ENCODE measurements at places on chromosomes 6 and 20. TPM values are rescaled to one million over a fixed set of nuclear protein-coding genes. Genes with fewer than 3 reads are reported as not detected.

DNA sequence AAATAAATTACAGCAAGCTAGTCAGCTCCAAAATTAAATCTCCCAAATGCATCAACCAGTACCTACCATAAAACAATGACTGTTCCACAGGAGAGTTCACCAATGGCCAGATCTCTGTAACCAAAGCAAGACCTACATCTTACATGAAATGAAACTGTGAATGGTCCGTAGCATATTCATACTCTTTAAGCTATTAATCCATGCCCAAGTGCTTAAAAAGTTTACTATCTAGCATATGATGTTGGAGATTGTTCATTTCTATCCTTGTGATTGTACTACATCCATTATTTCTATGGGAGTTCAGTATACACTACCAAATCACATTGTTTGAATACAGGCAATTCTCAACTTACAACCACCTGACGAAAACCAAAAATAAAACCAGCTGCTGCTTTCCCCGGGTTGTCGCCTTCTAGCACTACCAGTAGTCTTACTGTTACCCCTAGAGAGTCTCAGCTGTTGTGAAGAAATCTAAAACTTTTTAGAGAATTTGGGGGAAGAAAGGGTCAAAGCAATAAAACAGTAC, 38.0 kb downstream of the HIVEP2 start:
- DNase-seq: no peak

GRCh38 chr6:61959196-61959595, 326.8 kb downstream of the KHDRBS2 start:
- DNase-seq: no peak

GRCh38 chr6:4374216-4374615, 238.8 kb upstream of the ECI2 start:
- no peak for DNase-seq

DNA sequence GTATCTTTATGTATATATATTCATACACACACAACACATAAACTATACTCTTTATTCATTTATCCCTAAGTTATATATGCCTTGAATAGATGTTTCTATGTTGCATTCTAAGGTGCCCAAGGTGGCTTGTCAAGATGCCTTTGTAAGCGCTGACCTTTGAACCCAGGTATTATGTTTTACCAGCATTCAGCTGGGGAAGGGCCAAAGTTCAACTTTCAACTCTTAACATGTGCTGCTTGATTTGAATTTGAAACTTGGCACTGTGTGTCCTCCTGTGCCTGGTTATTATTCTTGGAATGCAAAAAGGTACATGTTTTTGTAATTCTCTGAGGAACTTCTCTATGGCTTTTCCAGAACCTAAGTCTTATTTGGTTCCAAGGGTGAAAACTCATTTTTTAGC, 146.5 kb downstream of the EDN1 start:
- no peak for DNase-seq

GRCh38 chr20:14957402-14957801, 620.0 kb upstream of the FLRT3 start:
- DNase-seq: no peak

The WFDC10B gene
- total RNA-seq: not detected

The PRRT1 gene
- 7.0 TPM for total RNA-seq
